OCI-LY7 (cell line): ENCODE measurements at places on chromosomes 6 and 20.

GRCh38 chr6:116492331-116493067, 18.9 kb upstream of the CALHM5 start:
- no peak for DNase-seq

DNA sequence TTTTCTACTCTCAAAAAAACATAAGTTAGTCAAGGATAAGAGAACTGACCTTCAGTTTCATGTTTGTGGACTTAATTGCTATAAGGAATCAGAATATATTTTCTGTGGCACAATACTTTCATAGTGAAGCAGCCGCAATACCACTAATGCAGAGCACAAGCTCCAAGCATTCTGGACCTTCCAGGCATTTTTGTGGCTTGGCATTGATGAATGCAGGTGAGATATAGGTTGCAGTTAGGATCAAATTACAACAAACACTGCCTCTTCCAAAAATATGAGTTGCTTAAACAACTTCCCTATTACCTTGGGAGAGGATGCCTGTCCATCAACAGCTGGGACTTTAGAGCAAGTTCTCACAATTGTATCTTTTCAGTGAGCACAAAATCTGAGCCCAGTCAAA, 162.8 kb upstream of the RSPO3 start:
- DNase-seq = no peak

DNA sequence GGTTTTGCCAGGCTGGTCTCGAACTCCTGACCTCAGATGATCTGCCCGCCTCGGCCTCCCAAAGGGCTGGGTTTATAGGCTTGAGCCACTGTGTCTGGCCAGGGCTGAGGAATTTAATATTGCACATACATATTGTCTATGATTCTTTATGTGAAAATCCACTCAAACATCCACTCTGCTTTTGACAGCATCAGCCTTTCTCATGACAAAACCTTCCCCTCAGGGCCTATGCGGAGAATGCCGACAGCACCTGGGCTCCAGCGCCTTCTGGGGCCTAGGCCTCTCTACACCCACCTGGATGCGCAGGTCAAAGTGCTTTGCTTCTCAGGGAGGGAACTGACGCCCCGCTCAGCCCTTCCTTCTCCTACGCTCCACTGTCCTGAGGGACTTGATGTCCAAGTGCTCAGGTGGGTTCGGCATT, 5.4 kb downstream of the RAMACL start:
- no peak for DNase-seq

DNA sequence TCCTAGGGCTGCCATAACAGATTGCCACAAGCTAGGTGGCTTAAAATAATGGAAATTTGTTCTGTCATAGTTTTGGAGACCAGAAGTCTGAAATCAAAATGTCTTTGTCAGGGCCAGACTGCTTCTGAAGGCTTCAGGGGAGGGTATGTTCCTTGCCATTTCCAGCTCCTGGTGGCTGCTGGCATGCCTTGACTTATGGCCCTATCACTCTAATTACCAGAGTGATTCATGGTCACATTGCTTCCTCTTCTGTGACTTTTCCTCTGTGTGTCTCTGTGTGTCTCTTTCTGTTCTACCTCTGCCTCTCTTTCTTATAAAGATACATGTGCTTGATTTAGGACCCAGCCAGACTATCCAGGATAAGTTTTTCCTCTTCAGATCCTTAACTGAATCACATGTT, 635.2 kb upstream of the IMPG1 start:
- DNase-seq = no peak

DNA sequence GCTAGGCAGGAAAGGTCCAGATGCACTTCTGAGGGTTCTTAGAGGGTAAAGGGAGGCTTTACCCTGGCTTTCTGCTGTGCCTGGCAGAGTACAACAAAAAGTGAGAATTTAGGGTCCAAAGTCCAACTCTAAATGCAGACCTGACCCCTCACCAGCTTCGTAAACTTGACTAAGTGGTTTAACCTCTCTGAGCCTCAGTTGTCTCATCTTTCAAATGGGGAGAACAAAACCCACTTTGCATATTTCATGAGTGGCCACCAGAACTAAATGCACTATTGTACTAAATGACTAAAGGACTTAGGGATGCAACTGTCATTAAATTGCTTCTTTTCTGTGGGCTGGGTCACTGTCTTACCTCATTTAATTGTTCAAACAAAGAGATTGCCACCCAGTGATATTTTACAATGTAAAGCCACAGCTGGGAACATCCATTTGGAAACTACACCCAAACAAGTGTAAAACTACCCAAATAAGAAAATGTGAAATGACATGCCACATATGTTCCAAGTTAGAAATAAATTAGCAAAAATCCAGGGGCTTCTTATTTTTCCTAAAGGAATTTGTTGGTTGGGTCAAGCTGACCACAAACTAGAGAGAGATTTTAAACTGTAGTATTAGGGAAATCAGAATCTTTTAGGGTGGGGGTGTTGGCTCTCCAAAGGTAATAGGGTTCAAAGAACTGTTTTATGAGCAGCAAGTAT, 48.3 kb upstream of the RIN2 start:
- no peak for DNase-seq

GRCh38 chr6:63630466-63630865, 5.1 kb upstream of the PHF3 start:
- no peak for DNase-seq

DNA sequence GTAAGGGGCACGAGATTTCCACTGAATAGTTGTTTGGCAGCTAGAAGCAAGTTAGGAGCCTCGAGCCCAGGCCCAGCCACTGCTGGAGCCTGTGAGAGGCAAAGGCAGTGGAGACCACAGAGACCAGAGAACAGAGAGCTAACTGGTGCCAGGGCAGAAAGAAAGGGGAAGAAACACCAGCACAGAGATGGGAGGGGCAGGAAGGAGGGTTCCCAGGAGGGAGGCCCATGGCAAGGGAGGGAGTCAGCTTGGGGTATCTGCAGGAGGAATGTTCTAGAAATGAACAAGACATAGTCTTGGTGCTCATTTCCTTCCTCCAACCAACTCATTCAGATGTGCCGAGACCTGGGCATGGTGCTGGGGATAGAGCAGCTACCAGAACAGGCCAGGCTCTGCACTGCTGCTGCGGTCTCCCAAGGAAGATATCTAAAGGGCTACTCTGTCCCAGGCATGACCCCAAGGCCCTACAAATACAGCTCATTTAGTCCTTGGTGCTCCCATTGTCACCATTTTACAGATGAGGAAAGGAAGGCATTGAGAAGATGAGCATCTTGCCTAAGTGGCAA, 10.7 kb downstream of the ANGPT4 start:
- no peak for DNase-seq

- peak; percentile 38 for DNase-seq
These were observed 6.6 kb downstream of the RNASET2 start for GRCh38 chr6:166949528-166950442.

GRCh38 chr20:33993576-33994221, at the start of gene RALY:
RALY (plus strand) TSS chr20:33993911; CDS start chr20:34072075, 78,164 bp downstream.
- peak; percentile 85 for DNase-seq

DNA sequence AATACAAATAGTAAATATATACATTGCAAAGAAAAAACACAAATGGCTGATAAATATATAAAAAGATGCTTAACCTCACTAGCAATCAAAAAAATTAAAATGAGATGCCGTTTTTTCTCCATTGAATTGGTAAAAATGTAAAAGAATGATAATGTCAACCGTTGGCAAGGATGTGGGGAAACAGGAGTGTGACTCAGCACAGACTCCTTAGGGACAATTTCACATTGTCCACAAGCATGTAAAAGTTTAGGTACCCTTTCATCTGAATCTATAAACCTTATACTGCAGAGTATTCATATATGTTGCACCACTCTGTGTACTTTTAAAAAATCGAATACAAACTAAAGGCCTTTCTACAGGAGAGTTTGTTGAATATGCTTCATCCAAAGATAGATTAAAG, 143.1 kb upstream of the RREB1 start:
- DNase-seq = no peak

- DNase-seq = peak; percentile 80
These were observed 973 bp downstream of the CD40 start for GRCh38 chr20:46119028-46119546.

DNA sequence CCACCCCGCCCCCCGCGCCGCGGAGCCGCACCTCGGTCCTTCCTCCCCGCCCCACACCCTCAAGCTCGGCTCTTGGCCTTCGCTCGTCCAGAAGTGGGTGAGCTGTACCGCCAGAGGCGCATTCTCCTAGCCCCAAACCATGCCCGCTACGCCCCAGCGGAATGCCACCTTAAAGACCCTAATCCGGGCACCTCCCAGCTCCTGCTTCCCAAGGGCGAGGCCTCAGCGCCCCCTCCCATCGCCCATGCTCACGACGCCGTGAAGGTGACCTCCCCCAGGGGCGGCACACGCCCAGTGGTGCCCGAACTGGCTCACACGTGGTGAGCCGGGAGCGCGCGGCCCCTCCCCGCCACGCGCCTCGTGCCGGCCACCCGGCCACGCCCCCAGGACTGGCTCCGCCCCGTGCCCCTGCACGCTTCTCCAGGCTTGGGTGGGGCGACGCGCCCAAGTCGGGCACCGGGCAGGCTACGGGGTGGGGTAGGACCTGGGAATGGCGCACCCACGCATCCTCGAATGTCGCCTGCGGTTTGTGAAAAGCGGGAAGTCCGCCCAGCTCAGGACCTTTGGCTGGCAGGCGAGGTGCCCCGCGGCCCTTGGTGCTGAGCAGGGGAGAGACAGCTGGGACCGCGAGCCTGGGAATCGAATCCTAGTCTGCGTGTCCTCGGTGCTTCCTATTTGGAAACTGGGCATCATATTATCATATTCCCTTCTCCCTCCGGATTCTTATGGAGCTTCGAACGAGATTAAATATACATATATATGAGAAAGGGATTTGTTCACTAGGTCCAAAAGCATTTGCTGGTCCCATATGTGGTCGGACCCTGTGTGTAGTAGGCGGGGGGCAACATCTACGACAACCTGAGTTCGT, 941 bp upstream of the SOX12 start:
- DNase-seq = peak; percentile 94

DNA sequence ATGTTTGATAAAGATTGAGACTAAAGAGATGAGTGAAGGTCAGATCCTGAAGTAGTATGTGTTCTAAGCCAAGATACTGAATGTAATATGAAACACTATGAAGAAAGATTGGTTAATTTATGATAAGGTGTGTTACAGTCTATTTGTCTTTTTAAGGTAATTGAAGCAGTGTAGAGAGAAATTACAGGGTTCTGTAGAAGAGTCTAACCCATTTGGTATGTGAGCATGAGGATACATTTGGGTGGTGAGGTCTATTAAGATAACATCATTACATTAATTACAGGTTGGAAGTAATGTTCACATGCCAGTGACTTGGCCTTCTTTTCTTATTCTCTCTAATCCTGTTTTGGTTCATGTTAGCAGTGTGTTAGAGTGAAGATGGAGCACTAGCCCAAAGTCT, 61.4 kb downstream of the AFDN start:
- no peak for DNase-seq

DNA sequence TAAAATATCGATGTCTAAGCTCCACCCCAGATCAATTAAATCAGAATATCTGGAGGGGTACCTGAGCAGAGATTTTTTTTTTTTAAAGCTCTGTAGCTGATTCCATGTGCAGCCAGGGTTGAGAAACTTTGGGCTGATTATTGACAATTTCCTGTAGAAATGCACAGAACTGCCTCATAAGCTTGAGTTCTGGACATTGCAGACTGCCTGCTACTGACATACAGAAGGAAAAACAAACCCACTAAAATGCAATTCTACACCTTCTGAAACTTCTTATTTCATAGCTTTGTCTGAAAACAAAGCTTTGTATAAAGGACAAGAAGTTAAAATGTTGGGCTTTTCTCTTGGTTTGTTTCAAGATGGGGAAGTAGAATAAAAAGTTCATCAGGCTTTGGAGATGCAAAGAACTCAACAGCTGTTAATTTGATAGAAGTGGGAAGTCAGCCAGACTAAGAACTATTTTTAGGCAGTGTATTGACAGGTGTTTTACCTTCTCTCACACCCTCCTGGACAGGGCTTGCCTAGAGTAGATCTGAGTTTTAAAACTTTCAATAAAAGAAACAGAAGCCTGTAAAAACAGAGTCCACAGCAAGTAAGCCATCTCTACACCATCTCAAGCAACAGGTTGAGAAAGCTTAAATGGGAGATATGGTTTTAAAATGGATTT, 147.7 kb downstream of the KCNQ5 start:
- peak; percentile 64 for DNase-seq

DNA sequence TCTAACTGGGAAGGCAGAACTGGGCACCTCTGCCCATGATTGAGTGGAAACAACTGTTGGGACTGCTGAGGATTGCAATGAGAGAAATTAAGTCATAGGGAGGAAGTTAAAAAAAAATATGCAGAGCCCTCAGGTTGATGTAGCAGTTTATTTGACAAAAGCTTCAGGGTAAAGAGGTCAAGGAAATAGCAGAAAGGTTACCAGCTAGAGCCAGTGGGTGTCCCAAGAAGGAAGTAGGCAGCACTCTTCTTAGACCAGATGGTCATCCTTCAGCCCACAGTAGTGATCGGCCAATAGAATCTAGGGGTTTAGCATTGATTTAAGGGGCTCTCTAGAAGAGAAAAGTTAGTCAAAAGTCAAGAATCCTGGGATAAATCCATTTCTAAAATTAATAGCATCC, 21.7 kb upstream of the WFDC10A start:
- DNase-seq = no peak

- DNase-seq = no peak
These were observed 40.9 kb upstream of the PTPN1 start for GRCh38 chr20:50469176-50469723.

DNA sequence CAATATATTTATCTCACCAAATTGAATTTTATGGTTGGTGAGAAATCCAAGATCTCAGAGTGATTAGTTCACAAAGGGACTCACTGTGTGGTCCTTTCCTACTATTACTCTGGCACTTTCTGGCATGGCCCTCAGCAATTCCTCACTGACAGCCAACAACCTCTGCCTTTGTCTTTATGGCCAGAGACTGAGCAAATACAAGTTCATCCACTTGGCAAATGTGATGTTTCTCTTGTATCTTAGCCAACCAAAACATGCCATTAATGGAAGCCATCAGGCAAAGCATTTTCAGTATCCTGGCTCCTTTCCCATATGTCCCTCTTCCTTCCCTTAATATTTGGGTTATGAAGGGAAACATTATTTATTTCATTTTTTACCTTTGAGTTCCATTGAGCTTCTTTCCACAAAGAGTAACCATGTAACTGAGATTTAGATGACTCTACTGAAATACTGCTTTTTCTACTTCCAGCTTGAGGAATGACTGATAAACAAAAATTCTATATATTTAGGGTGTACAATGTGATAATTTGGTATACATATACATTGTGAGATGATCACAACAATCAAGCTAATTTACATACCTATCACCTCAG, 30.8 kb upstream of the SMLR1 start:
- DNase-seq = no peak

GRCh38 chr6:37936906-37937305, 117.4 kb downstream of the ZFAND3 start:
- peak; percentile 18 for DNase-seq

DNA sequence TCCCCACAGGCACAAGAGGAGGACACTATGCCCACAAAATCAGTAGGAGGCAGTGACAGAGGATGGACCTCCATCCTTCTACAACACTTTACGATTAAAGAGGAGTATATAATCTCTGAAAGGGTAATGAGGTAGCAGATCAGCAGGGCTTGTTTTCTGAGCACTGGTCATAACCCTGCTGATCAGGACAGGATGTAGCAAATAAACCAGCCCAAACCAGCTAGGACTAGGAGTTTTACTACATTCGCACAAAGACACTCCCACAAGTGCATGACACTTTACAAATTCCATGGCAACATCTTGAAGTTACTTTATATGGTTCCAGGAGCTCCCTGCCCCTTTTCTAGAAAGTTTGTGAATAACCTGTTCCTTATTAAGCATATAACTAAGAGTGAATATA, 73.3 kb upstream of the CHD6 start:
- DNase-seq = no peak
